ENCODE measurements at places on chromosomes 3 and 15.

GRCh38 chr3:17678116-17678741, 64.2 kb downstream of the TBC1D5 start:
- peak; percentile 76 for DNase-seq

- peak; percentile 66 for DNase-seq
These were observed 82.6 kb downstream of the RPLP1 start for GRCh38 chr15:69535101-69535638.

GRCh38 chr3:175357758-175358157, 498.6 kb downstream of the NAALADL2 start:
- no peak for DNase-seq

GRCh38 chr3:77699125-77699691, 659.3 kb downstream of the ROBO2 start:
- DNase-seq = no peak

- no peak for DNase-seq
These were observed 207.5 kb downstream of the ZNF385D start for GRCh38 chr3:21543380-21544075.

DNA sequence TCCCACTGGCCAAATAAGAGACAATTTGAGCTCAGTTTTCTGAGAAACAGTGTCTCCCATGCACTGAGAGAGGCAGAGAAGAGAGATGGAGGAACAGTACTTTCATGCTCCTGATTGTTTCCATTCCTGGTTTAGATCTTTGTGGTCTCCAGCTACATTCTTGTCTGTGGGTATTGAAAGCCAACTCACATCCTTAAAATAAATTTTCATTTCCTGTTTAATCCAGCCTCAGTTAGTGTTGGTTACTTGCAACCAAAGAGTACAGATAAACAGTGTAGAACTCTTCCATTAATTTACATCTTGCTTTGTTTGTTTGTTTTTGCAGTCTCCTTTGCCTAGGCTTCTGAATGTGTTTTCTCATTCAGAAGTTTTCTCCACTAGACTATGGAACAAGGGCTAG, 123.7 kb upstream of the CLSTN2 start:
- DNase-seq = peak; percentile 38

GRCh38 chr15:75307778-75308390, 25.2 kb downstream of the GOLGA6D start:
- DNase-seq = peak; percentile 16

DNA sequence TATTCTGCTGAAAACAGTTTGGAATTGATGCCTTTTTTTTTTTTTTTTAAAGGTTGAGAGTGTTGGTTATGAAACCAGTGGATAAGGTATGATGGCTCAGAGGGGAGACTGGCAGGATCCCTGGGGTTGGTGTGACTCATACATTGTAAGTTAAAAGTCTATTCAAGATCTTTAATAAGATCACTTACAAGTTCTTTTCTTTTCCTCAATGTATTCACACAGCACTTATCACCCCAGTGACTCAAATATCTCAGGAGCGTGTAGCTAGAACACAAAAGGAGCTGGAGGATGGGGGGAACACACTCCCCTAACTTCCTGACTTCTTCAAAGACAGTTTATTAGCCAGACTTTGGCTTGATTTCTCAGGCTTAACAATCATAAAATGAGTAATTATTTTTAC, 285.3 kb downstream of the SV2B start:
- DNase-seq = peak; percentile 8

DNA sequence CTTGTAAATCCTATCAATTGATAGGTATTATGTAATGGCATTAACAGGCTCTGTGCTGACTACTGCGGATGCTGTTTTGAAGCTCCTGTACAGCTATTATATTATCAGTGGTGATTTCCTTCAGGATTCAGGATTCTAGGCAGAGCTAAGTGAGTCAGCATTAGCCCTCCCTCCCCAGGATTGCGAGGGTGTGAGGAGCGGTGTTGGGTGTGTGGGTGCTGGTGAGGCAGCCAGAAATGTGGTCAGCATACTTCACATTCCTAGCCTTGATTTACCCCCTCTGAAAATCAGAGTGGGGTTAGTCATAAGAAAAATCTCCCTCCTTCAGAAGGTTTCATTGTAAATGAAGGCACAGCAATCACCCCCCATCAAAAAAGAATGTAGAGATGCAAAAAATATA, 72.5 kb downstream of the SNTN start:
- peak; percentile 95 for DNase-seq

- no peak for DNase-seq
These were observed 324.1 kb downstream of the ZIC1 start for GRCh38 chr3:147733217-147733616.

- peak; percentile 52 for DNase-seq
These were observed 522 bp downstream of the PDZRN3 start for GRCh38 chr3:73624017-73624820.

DNA sequence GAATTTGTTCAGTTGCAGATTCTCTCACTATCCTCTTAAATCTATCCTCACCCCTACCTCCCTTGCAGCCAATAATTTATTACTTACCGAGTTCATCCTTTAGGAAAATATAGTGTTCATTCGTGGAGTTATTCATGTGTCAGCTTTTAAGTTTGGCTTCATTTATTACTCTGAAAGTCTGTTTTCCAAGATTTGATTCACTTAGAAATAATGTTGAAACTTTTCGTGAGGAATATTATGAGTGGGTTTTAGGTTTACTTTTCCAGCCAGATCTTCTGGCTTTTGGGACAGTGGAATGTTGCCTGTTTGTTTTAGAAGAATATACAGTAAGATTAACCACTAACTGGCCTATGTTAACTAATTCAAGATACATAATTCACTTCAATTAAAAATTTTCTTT, 161.0 kb upstream of the CGNL1 start:
- DNase-seq = no peak

DNA sequence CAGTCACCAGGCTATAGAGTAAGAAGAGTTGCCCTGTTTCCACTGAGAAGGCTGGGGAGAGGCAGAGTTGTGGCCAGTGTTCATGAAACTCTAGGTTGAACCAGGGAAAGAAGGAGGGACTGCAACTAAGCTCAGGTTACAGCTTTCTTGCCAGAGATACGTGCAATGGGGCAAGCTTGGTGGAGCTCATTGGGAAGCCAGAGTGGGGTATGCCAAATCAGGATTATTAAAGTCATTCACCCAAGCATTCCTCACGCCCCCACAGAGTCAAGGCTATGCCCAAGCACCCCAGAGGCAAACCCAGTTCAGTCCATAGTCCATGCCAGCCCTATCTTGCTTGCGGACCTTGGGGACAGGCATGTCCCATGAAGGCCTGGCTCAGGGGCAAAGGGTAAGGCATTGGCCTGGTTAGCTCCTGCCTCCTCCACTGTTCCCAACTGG, 17.6 kb downstream of the SLC6A20 start:
- peak; percentile 6 for DNase-seq

DNA sequence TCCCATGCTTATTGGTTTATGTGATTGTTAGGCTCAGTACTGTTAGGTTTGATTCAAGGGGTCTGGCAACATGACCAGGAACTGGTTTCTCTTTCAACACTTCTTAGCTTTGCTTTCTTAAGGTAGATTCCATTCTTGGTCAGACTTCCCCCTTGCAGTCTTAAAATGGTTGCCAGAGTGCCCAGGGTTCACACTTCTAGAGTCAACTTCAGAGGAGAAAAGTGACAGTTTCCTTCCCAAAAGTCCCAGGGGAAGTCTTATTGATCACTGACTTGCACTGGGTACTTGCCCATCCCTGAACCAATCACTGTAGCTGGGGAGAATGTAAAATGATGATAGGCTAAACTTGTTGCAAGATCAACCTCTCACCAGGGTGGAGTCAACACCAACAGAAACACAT, 14.1 kb downstream of the MGLL start:
- DNase-seq = no peak

- DNase-seq = no peak
These were observed 134.8 kb downstream of the NSMCE3 start for GRCh38 chr15:29134641-29135308.

GRCh38 chr3:107630779-107631178, 108.0 kb downstream of the BBX start:
- peak; percentile 23 for DNase-seq

DNA sequence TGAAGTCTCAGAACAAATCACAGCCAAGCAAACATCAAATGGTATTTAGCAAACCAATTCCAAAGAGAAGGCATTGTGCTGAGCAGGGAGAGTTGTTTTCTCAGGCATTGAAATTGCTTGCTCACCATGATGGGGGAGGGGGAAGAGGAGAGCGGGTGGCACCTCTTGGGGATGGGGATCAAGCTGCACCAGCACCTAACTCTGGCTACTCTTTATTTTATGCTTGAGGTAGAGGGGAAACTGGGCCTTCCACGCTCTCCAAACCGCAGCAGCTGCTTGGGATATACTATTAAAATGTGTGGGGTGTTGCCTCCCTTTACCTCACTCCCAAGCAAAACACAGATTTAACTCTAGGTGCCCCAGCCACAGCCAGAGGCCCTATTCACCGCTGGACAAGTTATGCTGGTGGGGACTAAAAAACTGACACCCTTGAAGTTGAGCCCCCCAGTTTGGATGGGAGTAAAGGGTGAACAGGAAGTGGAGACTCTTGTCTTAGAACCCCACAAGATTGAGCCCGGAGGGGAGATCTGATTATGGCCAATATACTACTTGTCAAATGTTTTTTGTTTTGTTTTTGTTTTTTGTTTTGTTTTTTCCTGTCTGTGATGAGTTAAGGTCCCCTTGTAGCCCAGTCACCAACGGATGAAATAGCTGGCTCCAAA, 5.0 kb upstream of the FOXB1 start:
- no peak for DNase-seq

DNA sequence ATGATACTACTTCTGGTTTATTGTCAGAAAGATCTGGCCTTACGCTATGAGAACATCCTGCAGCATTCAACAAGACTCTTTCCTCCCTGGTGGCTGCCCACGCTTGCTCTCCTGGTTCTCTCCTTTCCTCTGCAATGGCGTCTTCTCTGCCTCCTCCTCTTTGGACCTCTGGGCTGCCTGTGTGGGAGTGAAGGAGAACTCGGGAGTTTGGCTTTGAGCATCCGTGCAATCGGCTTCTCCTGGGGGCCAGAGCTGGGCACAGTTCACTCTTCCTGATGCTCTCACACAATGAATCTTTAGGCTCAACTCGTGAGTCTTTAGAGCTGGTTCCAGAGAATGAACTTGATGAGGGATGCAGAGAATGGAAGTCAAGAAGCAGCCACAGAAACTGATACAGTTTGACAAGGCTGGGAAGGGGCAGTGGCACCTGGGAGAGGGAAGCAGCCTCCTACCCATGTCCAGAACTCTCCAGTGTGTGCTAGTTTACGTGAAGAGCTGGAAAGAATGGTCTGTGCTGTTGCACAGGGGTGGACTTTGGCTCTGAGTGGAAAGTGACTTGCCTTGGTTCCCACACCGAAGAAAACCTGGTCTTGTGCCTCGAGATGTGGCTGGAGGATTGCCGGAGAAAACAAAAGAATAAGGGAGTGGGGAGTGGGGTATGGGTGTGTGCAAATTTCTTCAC, 37.9 kb downstream of the RPLP1 start:
- no peak for DNase-seq

DNA sequence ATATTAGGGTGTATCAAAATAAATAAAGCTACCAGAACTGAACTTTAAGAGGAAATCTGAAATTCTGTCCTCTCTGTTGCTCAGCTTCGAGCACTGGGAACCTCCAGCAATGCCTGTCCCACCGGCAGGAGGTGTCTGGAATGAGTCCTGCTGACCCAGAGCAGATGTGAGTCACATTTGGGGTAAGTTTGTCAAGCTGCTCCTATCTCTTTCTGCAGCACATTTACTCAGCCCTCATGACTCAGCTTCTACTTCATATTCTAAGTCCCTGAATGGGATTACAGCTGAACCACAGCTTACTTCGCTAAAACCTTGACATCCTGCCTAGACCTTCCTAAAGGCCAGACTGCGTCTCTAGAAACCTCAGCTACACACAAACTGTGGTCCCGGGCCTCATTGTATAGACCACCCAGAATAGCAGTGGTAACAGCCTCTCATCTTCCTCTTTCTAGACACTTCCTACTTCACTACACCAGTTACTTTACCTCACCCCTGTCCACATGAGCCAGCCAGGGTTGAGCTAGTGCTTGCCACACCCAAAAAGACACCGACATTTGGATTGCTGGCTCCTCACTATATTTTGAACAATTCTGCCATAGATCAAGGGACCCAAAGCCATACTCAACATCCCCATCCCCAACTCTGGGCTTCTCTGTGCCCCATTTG, 109.6 kb upstream of the TMCO5A start:
- peak; percentile 99 for DNase-seq

DNA sequence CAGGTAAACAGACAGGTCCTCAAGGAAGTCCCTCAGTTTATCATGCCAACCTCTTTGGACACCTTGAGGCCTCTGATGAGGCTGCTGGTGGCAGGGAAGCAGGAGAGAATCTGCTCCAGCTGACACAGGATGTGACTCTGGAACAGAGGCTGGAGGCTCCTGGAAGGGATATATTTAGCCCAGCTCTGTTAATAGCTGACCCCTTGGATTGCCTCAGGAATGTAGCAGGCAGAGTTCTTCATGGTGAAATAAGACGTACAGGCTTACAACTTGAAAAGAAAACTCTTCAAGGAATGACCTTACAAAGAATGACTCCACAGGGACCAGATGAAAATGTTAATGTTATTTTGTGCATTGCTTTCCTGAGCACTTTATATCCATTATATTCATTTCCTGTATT, 90.5 kb downstream of the AQP9 start:
- DNase-seq = peak; percentile 73

- DNase-seq = no peak
These were observed 160.1 kb downstream of the PDE8A start for GRCh38 chr15:85141726-85142125.

GRCh38 chr3:29789686-29790085, 508.8 kb downstream of the RBMS3 start:
- no peak for DNase-seq

- DNase-seq = peak; percentile 57
These were observed 1.9 kb upstream of the CCDC9B start for GRCh38 chr15:40342416-40343320.

DNA sequence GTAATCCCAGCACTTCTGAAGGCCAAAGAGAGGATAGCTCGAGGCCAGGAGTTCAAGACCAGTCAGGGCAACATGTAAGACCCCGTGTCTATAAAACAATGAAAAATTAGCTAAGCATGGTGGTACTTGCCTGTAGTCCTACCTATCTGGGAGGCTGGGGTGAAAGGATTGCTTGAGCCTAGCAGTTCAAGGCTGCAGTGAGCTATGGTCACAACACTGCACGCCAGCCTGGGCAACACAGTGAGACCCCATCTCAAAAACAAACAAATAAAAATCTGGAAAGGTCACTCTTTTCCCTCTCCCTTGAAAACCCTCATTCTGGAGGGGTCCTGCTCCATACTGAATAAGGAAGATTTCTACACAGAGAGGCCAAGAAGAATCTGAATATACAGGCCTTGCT, 43.5 kb upstream of the ZNF280D start:
- DNase-seq = no peak

DNA sequence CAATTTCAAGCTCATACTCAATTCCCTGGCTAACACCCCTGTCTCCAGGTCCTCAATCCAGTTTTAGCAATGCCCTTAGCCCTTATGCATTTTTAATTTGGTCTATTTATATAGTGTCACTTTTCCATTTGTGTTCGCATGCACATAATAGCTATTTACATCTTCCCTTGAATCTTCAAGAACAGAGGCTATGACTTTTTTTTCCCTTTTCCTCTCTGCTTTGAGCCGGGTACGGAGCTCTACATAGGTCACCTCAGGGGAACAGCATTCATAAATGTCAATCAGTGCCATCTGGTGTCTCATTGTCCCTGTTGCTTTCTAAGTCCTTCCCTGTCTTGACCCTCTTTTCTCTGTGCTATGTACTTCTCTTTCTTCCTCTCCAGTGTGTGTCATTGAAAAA, 26.5 kb upstream of the ACTC1 start:
- DNase-seq = no peak

- no peak for DNase-seq
These were observed 1.3 kb downstream of the HHLA2 start for GRCh38 chr3:108297647-108298046.
